Stimulated activated CD4-positive, alpha-beta T cell treated with anti-CD3 and anti-CD28 coated beads, Interleukin-1b, Interleukin-23, amount 100 ng/mL, for 48 hours (primary cell): ENCODE measurements at places on chromosomes 1 and 21.

DNA sequence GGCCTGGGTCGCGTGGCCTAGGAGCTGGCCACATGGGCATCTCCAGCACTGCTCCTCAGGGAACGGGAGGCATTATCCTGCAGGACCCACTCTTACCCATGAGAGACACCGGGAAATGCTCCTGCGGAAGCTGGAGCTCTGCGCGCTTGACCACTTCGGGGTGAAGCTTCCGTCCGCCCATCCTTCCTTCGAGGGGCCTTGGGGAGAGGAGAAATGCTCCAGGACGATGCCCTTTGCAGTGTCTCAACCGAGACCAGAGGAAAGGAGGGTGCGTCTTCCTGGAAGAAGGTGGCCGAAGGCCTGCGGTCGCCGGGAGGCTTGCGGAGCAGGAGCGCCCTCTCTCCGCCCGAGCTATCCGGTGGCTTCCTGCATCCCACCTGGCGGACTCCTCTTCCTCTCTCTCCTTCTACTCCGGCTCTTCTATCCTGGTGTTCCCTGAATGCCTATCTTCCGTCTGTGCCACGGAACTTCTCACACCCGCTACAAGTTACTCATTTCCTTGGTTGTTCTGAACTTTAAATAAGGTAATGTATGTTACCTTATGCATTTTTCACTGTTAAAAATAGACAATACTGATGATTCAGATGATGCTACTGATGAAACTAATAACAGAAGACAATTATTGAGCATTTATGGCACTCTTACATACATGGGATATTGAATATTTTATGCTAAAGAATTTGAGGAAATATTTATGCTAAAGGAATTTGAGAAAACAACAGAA is 91.4 kb downstream of the PRKAB2 start:
- DNase-seq: no peak

DNA sequence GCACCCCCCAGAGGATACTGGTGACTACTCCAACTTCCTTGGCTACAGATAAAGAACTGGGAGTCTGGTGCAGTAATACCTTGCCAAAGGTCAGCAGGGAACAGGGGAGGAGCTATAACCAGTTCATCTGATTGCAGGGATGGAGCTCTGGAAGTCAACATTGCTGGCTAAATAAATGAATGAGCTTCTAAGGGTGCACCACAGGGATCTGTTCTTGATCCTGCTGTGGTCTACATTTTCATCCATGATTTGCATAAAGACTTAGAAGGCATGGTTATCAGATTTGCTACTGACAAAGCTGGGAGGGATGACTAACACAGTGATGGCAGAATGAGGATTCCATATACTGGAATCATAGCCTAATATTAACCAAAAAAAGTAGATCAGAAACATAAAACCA is 18.3 kb downstream of the PLEKHA6 start:
- no peak for DNase-seq

DNA sequence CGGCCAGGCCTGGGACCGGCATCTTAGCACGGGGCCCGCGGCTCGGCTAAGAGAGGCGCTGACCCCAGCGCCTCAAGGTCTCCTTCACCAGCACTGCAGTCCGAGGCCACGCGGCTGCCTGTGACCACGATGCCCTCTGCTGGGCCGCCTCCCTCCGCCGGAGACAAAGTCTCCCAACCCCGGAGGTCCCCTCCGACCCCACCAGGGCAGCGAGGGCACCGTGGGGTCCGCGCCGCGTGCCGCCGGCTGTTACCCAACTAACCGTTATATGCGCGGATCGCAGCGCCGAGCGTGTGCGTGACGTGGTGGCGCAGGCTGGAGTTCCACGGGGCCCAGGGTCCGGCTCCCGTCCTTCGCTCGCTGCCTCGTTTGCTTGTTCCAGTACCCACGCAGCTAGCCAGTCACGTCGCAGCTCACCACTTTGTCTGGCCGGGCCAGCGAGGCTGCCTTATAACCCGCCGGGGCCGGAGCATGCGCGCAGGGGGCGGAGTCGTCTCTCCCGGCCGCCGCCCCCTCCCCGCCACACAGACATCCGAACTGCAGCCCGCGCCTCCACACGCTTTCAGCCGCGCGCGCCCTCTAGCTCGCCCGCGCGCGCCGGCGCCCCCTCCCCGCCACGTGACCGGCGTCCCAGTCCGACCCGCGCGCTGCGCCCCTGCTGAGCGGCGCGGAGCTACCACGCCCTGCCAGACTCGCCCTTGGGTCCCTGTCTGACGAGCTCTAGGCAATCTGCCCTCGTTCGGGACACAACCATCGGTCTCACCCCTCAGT is at the start of gene SLC16A1:
Gene SLC16A1 (minus strand): TSS at position 424 of the 771 bp plus-strand sequence. CDS start 26,888 bp downstream, outside the sequence.
- peak; percentile 91 for DNase-seq

DNA sequence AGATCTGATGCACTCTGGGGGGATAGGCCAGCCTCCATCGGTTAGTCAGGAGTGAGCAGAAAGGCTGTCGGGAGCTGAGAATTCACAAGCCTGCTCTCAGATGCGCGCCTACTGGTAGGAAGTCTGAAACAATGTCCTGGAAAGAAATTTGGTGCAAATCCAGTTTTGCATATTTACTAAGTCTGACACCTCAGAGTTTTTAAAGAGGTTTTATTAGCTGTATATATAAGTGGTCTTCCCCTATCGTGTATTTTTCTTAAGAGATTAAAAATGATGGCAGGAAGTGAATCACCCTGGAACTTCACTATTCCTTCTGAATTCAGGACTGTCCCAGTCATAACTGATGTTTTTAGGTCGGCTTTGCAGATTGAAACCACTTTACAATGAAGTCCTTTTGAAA is 99.8 kb upstream of the C1orf105 start:
- no peak for DNase-seq

DNA sequence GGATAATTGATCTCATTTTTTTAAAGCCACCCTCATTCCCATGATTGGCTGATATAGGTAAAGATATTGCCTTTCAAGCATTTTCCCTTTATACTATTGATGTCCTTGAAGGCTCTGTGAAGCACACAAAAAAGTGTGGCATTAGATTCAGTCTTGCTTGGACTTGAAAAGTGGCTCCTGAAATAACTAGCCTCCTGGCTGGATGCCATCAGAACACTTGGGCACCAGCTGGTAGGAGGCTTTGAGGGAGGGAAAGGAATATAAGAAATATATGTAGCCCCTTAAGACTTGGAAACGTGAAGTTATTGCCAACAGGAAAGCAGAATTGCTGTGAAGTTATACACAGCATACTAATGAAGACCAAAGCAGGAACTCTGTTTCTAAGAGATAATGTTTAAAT is 14.1 kb downstream of the MTR start:
- DNase-seq: no peak

GRCh38 chr1:12231276-12231595 is 1.4 kb downstream of the VPS13D start:
- no peak for DNase-seq

DNA sequence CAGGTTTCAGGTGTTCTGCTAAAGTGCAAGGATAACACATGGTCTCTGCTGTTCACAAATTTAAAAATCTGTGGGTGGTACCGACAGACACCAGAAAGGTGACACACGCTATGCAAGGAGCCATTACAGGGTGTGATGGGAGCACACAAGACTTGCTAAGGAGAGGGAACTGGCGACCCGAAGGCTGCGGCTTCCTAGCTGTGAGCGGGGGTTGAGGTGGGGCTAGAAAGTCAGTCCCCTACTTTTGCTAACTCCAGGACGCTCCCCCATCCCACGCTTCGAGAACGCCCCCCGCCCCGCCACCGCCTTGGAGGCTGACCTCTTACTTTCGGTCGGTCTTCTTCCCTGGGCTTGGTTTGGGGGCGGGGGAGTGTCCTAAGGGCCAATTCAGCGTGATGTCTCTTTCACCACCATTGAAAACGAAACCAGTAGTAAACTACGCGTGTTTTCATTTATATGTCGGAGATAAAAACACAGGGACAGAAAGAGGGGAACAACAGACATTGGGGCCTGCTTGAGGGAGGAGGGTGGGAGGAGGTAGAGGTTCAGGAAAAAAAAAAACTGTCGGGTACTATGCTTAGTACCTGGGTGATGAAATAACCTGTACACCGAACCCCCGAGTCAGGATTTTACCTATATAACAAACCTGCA is 1.1 kb downstream of the CKS1B start:
- DNase-seq: peak; percentile 61

GRCh38 chr21:30426731-30427130 is 1.0 kb upstream of the KRTAP13-3 start:
- DNase-seq: no peak

GRCh38 chr1:153288634-153289275 is 24.0 kb downstream of the PGLYRP3 start:
- peak; percentile 18 for DNase-seq

DNA sequence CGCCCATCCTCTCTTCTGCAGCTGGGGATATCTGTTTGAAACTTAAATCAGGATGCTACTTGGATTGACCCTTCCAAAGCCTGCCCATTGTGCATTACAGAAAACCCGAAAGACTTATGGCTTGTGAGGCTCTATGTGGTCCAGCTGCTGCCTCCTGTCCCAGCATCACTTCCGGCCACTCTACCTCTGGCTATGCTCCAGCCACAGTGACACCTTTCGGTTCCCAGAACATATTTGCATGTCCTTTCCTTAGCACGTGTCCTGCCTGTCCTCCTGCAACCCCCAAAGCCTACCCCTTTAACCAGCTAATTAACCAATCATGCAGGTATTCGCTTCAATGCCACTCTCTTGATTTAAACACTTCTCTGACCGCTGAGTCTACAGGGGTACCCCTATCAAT is 167.6 kb downstream of the PRDM2 start:
- DNase-seq: no peak

- DNase-seq: no peak
Measured at GRCh38 chr21:36835383-36835795, 131.1 kb downstream of the HLCS start.

- DNase-seq: no peak
Measured at GRCh38 chr1:19049128-19049768, 92.8 kb upstream of the IFFO2 start.

- DNase-seq: no peak
Measured at GRCh38 chr1:228003461-228004330, 3.1 kb upstream of the WNT3A start.

GRCh38 chr1:156358641-156359040 is 10.4 kb upstream of the RHBG start:
- DNase-seq: no peak

DNA sequence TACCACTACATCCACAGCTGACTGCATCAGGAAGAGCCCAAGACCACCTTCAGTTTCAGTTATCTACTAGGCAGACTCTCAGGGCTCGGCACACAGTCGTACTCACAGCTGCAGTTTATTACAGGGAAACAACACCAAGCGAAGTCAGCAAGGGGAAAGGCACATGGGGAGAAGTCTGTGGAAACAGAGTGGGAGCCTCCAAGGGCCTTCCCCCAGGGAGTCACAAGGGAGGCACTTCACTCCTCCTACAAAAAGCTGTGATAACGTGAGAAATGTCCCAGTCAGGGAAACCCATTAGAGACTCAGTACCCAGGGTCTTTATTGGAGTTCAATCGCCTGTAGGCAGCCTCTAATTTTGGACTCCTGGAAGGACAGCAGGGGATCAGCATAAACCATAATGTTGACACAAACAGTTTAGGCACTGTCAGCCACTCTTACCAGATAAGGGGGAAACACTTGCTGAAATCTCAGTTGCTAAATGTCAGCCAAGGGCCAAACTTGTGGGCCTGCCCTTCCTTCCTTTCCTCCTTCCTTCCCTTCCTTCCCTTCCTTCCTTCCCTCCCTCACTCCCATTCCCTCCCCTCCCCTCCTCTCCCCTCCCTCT is 444.0 kb downstream of the SMYD3 start:
- DNase-seq: no peak

GRCh38 chr1:172378109-172378760 is 42.2 kb upstream of the C1orf105 start:
- no peak for DNase-seq

GRCh38 chr1:34867415-34867814 is 7.9 kb upstream of the SMIM12 start:
- no peak for DNase-seq

DNA sequence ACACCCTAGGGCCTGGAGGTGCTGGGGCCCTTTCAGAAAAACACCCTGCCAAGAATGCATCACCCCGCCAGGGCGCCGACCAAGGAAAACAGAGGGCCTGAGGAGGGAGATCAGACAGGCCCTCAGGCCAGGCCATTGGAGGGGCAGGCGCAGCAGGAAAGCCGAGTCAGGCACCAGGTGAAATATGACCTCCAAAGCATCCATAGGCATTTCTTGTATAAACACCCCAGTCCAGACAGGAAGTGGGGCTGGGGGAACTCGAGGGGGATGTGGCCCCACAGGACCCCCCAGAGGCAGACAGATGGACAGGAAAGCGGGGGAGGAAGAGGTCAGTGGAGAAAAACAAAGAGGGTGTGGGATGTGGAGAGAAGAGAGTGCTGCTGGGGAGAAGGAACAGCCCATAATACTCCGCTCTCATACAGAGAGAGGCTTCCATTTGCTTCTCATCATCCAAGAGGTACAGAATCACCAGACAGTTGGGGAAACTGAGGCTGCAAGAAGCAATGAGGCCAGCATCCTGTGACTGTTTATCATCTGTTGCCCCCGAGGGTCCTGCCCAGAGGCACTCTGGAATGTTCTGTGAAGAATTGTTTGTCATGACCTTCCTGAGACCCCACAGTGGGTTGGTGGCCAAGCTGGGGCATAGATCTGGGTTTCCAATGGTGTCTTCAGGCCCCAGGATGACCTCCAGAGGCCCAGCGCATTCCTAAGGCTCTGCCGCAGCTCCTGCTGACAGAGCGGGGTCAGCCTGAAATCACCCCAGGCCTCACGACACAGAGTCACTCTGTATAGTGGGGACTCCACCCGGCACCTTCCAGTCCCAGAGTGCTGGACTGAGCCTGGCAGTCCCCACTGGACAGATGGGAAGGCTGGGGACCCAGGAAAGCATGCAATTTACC is 18.0 kb downstream of the TRIM62 start:
- no peak for DNase-seq

DNA sequence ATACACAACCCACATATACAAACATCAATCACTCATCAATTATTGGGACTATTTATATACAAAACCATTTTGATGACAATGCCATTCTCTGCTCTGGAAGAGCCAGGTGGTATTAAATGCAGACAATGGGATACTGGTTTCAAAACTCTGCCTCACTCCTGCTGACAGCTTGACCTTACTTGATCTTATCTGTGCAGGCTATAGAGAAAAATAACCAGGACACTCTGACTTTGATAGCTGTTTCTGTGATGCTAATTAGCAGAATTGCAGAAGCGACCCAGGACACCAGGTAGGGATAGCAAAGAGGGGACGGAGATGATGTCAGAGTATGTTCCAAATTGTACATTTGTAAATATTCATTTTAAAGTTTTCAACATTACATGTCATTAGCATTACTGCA is 89.5 kb downstream of the OLFM3 start:
- DNase-seq: no peak
